ENCODE measurements at places on chromosomes 2 and 18. TPM values are rescaled to one million over a fixed set of nuclear protein-coding genes. Genes with fewer than 3 reads are reported as not detected.

DNA sequence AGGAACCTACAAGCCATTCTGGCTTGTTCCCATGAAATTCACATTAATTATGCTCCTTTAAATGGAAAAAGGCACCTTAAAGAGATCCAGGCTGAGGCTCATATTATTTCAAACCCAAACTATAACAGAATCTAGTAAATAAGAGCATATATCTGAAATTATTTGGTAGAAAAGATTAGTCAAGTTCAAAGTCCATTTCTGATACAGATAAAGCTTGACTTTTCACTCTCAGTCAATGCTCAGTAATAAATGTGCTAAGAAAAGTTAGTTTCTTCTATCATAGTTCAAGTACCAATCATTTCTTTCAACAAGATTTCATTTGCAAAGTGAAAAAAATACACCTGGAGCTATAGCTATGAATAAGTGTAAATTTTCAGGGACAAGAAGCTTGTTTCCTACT, 61.8 kb upstream of the NARS1 start:
- DNase-seq: no peak

DNA sequence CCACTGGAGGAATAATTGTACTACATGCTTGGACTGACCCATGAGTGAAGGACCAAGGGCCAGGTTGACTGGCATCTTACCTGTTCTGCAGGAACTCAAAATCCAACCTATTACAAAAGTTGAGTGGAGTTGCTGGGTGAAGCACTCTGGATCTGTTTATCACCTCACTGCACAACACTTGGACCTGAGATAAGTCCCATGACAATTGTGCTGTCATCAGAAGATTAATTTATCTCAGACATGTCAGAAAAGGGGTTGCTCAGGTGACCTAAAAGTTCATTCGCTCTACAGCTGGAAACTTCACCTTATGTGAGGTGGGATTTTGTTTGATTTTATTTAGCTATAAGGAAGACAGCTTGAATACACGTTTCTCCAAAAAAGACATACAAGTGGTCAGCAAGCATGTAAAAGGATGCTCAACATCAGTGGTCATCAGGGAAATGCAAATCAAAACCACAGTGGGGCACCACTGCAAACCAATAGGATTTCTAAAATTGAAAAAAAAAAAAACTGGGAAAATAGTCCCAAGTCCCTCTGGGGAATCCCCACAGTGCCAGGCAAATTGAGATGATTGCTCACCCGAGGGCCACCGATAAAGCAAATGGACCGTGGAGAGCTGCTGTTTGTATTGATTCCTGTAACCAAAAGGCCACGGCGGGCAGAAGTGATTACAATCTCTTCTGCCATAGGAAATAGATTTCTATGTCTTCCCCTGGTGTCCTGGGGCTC, 65.8 kb upstream of the SLC35F5 start:
- DNase-seq: no peak

DNA sequence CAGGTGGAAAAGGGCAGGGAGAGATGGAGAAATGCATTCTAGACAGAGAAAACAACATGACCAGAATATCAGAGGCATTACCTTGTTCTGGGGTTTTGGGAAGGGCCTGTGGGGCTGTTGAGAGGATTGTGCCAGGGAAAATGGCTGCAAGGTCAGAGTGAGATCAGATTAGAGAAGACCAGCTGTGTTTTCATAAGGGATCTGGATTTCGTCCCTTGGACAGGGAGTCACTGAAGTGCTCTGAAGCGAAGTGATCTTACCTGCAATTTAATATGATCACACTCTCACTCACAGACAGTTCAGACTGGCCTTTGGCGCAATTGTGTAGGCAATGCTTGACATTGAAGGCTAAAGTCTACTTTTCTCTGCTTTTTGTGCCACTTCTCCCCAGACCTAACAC, 20.3 kb upstream of the REG3G start:
- no peak for DNase-seq

- DNase-seq: no peak
Measured at GRCh38 chr2:144161061-144161460, 358.9 kb downstream of the ZEB2 start.

- no peak for DNase-seq
Measured at GRCh38 chr2:172972005-172972619, 103.5 kb upstream of the MAP3K20 start.

DNA sequence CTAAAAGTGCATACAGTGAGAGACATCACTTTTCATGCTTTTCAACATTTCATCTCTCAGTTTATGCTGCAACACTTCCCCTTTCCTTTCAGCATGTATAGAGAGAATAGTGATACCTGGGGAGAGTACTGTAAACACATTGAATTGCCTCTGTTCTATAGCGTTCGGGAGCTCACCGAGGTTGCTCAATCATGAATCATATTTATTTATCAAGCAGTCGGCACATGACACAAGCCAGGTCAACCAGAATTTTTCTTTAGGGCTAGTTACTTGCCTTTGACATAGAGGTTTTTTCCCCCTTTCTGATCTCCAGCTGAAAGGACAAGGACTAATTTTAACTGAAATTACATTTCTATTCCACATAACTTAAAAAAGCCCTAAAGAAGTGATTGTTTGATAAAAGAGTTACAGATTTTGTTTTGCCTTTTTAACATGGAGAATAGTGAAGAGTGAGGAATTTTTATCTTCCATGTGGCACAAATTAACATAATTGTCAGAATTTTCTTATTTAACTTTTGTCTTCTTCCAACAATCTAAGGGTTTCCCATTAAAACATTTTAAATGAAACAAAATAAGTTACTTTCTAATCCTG, 690.9 kb upstream of the TMEFF2 start:
- no peak for DNase-seq

DNA sequence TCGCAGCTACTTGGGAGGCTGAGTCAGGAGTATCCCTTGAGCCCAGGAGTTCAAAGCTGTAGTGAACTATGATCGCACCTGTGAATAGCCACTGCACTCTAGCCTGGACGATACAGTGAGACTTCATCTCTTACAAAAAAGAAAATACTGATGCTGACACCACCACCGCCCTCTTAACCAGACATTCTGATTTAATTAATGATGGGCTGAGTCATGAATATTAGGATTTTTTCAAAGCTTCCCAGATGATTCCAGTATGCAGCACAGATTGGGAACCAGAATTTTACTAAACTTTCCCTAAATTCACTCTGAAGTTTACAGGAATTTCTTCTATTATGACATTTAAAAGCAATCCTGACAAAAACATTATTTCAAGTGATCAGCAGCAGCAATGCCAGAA, 130.1 kb downstream of the ERBB4 start:
- no peak for DNase-seq

DNA sequence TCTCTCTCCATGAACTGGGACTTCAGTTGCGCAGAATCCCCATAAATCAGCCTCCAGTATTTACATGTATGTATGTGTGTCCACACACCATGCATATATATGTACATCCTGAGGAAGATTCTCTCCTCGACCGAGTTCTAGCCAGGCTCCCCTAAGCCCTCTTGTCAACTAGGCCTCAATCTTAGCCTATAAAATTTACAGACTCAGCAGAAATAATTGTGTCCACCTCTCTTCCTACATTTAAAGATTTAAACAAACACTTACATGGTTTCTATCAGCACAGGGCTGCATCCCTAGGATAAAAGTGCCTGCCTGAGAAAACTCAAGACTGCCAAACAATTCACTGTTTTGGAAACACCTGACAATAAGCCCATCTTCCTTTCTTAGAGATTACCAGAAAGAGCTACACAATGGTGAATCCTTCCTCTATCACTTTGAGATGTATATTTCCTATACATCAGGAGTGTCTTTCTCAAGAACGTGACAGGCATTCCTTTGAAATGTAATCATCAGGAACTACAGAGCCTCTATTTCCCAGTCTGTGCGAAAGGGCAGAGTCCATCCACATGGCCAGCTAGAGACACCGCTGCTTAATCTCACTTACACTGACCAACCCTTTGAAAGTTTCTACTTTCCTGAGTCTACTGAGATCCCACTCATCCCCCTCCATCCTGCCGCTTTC, 39.5 kb downstream of the ZNF519 start:
- DNase-seq: no peak

- no peak for DNase-seq
Measured at GRCh38 chr2:197356136-197356535, 45.6 kb upstream of the ANKRD44 start.

Gene SP140L
- 24.4 TPM for total RNA-seq

DNA sequence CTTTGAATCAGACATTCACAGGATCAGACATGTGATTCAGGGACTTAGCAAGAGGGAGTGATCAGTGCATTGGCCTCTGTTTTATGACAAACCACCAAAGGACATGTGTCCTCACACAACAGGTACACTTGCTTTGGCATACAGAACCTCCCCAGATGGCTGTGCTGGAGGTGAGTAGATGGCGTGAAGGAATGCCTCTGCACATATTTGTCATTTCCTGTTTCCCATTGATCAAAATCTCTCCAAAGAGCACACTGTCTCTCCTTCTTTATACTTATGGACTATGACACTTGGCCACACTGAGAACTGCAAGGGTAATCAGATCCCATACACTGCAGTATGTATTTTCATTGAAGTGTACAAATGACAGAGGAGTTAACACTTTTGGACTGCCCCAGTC, 927.6 kb downstream of the TSN start:
- DNase-seq: no peak

DNA sequence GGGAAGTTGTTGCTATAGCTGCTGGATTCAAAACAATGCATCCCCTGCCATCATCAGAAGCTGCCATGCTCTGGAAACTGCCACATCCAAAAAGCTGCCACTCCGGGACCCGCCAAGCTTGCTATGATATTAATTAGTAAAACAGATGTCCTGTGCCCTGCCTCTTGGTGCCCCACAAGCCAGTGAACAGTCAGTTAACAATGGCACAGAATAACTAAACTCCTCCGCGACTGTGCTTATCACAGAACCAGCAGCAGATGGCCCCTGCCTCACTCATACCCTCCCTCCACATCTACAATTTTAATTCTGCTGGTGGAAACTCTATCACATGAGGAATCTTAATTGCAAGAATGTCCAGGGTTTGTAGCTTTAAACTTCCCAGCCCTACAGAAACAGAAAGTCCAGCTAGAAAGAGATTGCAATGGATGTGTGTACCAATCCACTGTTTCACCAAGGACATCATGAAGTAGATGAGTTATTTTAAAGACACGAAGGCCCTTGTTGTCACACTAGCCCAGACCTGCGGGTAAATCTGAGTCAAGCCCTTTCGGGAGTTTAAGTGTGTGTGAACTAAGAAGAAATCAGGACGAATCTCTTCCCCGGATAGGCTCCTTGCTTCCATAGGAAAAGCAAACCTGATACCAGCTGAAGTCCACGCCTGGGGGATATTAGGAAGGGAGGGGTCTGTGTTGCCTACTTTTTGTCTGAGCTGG, 7.4 kb upstream of the ACYP2 start:
- no peak for DNase-seq

- no peak for DNase-seq
Measured at GRCh38 chr2:68341583-68341982, 21.8 kb upstream of the CNRIP1 start.

DNA sequence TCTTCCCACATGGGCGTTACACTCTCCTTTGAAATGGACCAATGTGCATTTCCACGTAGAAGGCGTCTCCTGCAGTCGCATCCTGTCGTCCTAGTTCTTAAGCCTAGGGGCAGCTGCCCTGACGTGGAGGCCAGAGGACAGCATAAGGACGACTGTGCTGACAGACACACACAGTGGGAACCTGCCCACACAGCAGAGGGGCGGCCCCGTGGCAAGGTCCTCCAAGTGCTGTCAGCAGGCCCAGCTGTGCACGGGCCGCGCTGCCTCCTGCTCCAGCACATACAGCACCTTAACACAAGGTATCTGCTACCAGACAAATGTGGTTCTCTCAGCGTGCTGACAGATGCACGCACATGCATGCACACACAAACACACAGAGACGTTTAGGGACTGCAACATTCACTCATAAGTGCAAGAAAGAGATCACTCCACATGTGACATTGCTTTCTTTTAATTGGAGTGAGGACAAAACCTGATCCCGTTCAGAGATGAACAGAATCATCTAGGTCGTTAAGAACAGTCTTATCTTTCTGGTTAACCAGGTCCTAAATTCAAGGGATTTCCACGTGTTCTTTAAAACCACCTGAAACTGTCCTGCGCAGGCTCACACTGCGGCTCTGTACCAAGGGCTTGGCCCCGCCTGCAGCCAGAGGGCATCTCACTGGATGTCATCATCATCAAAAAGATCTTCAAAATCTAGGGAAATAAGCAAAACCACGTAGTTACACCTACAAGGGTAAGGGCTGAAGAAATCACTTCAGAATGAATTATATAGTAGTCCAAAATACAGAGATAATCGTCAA, 5.5 kb downstream of the COPS9 start:
- no peak for DNase-seq

Gene ADGRF3
- not detected for total RNA-seq

- DNase-seq: no peak
Measured at GRCh38 chr2:174492963-174493431, 6.2 kb upstream of the GPR155 start.

Gene PRKAG3
- total RNA-seq: not detected

Gene PRSS56
- total RNA-seq: not detected

GRCh38 chr2:161312996-161313395, 4.8 kb downstream of the PSMD14 start:
- no peak for DNase-seq

GRCh38 chr2:205002390-205002789, 457.1 kb downstream of the PARD3B start:
- no peak for DNase-seq

GRCh38 chr2:232236200-232236599, 142.4 kb upstream of the ALPP start:
- DNase-seq: no peak

GRCh38 chr18:10213526-10213925, 240.9 kb upstream of the APCDD1 start:
- DNase-seq: no peak

- DNase-seq: no peak
Measured at GRCh38 chr18:56238576-56238975, 399.8 kb downstream of the TXNL1 start.

DNA sequence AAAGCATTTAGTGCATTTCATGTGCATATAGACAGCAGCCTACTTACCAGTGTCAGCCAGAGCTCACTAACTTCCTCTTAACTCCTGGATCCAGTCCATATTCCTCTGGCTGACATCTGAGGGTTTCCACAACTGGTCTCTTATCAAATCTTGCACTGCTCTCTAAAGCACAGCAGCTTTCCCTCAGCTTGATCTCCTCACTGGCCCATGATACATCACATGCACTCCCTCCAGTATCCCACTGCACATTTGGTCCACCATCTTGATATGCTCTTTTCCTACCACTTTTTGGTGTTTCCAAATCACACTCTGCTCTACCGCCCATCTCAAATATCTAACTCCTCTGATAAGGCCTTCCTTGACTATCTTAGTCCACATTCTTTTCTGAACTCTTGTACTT, 105.0 kb upstream of the ZFP36L2 start:
- DNase-seq: no peak

DNA sequence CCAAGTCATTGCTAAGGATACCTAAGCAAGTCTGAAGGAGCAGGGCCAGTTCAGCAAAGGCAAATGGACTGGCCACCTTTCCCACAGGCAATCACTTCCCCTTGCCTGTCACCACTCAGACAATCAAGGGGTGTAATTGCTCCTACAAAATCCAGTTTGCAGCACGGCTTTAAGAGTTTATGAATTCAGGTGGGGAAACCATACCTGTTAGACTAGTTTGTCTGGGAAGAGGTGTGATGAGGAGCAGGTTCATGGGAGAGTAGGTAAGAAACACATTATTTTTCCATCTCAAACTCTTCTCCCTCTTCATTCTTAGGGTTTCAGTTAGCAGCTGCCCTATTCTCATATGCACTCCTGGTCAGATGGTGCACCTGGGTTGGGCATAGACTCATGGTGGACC, 102.5 kb downstream of the EVA1A start:
- DNase-seq: no peak

Gene VSNL1
- total RNA-seq: not detected

Gene TUBA3E
- total RNA-seq: not detected
